Activated CD8-positive, alpha-beta memory T cell treated with anti-CD3 and anti-CD28 coated beads for 1 hour (primary cell): ENCODE measurements at places on chromosomes 7 and 10.

- DNase-seq = no peak
Measured at GRCh38 chr10:55746002-55746401, 615.1 kb downstream of the ZWINT start.

DNA sequence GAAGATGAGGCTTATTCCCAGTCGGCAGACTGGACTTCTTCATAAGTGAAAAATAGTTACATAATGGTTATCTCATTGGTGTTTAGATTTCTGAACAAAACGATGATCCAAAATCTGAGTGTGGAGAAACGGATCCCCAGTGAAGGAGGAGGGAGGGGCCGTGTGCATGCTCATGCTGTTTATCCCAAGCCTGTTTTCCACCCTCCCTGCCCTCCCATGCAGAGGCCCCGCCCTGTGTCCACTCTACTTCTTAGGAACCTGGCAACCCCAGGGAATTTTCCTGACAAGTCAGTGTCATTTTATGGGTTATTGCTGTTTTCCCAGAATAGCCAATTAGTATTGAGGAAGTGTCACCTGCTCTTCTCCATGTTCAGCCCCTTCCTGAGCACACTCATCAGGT is 174.0 kb downstream of the CELF2 start:
- no peak for DNase-seq

GRCh38 chr7:49229246-49229645 is 304.9 kb downstream of the CDC14C start:
- no peak for DNase-seq

DNA sequence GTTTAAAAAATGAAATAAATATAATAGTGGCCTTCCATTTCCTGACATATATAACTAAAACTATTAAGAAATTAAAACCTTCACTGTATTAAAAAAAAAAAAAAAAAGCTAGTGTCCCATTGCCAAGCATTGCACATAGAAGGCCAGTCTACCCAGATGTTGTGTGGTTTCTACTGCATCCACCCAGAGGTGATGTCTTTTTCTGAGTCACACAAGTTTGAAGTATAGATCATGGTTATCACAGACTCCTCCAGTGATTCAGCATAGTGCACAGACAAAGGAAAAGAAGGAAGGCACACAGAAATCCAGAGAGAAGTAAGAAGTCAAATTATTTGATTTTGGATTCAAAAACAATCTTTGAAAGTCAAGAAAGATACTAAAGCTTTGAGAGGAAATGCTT is 429.0 kb downstream of the ETV1 start:
- no peak for DNase-seq

DNA sequence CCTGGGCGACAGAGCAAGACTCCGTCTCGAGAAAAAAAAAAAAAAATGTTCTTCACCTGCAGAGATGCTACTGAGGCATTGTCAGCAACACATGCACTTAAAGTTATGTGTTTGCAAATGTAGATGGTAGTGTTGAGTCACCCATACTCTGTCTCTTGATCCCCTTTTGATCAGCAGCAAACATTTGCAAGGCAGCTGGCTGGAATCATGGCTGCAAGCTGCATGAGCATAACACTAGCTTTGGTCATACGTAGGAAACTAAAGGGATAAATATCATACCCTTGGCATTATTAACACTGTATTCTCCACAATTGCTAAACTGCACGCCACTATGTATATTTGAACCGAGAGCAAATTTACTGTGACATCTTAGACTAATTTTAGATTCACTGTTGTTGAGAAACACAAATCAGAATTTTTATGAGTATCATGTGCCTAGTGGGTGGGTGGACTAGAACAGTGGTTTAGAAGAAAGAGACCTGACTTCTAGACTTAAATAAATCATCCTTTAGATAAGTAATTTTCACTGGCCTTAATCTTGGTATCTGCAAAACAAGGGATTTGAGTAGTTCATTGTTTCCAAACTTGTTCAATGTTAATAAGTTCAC is 229.3 kb upstream of the MEOX2 start:
- DNase-seq = no peak

DNA sequence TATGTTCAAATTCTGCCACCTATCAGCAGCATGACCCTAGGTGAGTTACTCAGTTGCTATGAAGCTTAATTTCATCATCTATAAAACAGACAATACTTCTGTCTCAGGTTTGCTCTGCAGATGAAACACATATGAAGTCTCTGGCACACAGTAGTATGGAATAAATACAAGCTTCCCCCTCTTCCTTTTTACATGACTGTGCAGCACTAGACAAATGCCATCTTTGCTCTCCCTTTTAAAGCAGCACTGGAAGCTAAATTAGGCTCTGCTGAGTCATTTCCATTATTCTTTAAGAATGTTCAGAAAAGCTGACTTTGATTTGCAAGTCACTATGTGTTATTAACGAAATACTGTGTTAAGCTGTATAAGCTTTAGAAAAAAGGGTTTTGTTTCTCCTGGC is 40.7 kb upstream of the ANAPC16 start:
- no peak for DNase-seq

DNA sequence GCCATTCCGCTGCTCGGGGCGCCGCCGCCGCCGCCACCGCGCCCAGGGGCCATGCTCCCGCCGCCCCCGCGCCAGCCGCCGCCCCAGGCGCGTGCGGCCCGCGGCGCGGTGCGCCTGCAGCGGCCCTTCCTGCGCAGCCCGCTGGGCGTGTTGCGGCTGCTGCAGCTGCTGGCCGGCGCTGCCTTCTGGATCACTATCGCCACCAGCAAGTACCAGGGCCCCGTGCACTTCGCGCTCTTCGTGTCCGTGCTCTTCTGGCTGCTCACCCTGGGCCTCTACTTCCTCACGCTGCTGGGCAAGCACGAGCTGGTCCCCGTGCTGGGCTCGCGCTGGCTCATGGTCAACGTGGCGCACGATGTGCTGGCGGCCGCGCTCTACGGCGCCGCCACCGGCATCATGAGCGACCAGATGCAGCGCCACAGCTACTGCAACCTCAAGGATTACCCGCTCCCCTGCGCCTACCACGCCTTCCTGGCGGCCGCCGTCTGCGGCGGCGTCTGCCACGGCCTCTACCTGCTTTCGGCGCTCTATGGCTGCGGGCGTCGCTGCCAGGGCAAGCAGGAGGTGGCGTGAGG is 383 bp downstream of the MARVELD1 start:
- DNase-seq = no peak

- no peak for DNase-seq
Measured at GRCh38 chr7:30327813-30328212, 43.4 kb downstream of the ZNRF2 start.

DNA sequence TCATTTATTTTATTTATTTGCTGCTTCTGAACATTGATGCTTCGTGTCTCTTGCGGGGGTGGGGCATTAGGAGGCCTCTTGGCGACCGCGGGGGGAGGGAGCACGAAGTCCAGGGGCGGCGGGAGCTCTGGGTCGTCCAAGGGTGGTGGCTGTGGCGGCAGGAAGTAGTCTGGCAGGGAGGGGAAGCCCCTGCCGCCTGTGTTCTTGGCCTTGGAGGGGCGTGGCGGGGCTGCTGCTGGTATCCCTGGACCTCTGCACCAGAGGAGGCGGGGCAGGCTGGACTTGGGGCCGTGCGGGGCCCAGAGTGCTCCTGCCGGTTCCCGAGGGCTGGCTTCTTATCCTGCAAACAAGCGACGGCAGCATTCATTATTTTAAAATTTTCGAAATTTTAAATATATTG is 70.5 kb upstream of the ABI1 start:
- no peak for DNase-seq

GRCh38 chr10:27158421-27158820 is 3.3 kb downstream of the MASTL start:
- DNase-seq = no peak

DNA sequence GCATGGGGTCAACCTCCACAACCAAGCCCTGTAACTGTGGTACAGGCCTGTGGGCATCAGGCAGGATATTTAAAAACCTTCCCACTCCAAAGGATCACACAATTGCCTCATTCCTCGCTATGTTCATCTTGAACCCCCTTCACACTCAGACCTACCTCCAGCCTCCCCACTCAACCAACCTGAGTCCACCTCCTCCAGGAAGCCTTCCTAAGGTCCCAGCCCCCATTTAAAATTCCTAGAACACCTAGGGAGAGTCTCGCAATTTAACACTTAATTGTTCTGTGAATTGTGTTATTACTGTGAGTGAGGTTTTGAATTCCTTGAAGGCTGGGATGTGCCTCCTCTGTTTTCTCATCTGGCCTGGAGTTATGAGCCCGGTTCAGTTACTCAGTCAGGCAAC is 93.1 kb upstream of the SMNDC1 start:
- DNase-seq = no peak

GRCh38 chr7:55488216-55488615 is 84.1 kb downstream of the VOPP1 start:
- DNase-seq = no peak
